ENCODE measurements at places on chromosomes 4 and X.

DNA sequence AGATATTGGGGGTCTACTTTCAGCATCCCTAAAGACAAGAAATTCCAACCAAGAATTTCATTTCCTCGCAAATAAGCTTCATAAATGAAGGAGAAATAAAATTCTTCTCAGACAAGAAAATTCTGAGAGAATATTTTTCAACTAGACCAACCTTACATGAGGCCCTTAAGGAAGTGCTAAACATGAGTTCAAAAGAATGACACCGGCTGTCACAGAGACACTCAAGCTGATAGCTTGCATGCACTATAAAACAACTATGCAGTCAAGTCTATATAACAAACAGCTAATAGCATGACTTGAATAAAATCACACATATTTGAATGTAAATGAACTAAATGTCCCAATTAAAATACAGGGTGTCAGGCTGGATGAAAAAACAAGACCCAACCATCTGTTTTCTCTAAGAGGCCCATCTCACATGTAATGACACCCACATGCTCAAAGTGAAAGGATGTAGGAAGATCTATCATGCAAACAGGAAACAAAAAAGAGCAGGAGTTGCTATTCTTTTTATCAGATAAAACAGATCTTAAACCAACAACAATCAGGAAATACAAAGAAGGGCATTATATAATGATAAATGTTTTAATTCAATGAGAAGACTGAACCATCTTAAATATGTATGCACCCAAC, 27.2 kb downstream of the FAAH2 start:
- DNase-seq = no peak

DNA sequence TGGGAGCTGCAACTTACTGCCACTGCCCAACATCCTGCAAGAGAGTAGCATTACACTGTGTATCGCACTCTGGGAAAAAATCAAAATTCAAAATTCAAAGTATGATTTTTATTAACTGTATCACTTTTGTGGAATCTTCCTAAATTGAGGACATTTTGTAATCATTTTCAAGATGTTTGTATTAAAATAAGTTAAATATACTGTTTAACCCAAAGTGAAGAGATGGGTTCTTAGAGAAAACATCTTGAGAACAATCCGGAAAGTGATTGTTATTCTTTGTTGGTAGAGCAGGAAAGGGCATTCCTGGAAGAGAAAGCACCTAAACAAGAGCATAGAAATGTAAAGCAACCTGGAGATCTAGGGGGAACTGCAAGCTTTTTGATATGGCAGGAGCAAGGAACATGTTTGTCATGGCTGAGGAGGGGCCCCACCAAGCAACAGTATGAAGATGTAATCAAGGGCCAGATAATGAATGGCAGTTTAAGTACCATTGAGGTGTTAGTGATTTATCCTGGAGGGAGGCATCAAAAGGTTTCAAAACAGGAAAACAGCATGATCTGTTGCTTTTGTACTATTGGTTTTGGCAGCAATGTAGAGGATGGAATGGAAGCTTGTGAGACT, 14.1 kb upstream of the SEC24D start:
- DNase-seq = no peak

DNA sequence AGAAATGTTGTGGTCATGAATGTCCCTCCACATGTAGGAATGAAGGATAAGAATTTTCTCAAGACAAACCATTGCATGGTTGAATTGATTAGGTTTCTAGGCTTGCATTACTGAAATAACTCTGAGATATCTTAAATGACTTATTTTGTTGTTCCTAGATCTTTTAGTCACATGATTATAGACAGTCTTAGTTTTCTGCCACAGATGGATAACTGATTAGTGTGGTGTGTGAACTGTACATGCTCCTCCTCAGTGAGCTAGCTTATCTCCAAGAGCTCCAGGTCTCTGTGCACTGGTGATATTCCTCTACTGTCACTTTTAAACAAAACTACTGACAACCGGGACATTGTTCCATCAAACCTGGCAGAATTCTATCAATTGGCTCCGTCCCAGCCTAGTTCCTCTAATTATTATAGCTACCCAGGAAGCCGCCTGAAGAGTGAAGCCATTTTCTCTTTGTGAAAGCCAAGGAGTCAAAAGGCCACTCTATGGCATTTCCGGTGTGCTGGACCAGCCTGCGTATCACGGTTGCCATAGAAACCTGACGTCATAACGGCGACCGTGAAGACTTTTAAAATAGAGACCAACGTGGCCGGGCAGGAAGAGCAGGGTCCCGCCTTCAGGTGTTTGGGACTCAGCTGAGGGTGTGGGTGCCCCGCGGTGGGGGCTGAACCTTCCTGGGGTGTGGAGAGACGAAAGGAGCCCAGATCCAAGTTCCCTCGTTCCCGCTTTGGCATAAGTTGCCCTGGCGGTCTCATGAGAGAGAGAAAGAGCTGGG, 28.1 kb downstream of the BEX3 start:
- DNase-seq = no peak

- no peak for DNase-seq
These were observed 61.3 kb downstream of the CLDN34 start for GRCh38 chrX:10028283-10029104.

GRCh38 chr4:114466299-114466698, 132.3 kb upstream of the UGT8 start:
- no peak for DNase-seq

- DNase-seq = no peak
These were observed 106.4 kb upstream of the RPS6KA3 start for GRCh38 chrX:20373063-20373462.

DNA sequence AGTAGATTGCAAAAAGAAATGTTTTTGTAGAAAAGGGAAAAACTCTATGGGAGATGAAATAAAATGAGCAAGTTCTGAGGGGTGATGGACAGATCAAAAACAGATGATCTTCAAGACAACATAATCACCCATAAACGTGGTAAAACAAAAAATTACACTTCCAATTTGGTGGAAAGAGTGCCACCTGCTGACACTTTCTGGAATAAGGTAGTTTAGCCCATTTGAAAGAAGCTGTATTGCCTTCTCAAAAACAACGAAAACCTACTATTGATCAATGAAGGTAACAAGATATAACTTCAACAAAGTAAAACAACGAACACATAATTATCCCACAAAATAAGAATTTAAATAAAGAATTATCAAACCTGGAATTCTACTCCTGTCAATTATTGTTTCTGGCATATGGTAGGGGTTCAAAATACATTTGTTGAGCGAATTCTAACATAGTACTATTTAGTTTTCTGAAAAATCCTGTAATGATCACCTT, 2.5 kb downstream of the COQ2 start:
- no peak for DNase-seq

- no peak for DNase-seq
These were observed 37.9 kb downstream of the EMCN start for GRCh38 chr4:100479971-100480370.

GRCh38 chrX:16148896-16149295, 18.4 kb upstream of the MAGEB17 start:
- DNase-seq = no peak

- no peak for DNase-seq
These were observed 46.7 kb downstream of the PHKA2 start for GRCh38 chrX:18937173-18937572.

GRCh38 chrX:3143043-3143799, 102.0 kb downstream of the ARSF start:
- no peak for DNase-seq

- no peak for DNase-seq
These were observed 40.0 kb upstream of the SHISA3 start for GRCh38 chr4:42357325-42357724.

- no peak for DNase-seq
These were observed 30.0 kb downstream of the ANXA3 start for GRCh38 chr4:78581618-78582017.

All from stimulated activated CD8-positive, alpha-beta memory T cell treated with anti-CD3 and anti-CD28 coated beads, Interleukin-4, amount 100 ng/mL, for 1 hour (primary cell).